ENCODE measurements at places on chromosomes 4 and X.

GRCh38 chrX:124506066-124506465 is 159.7 kb downstream of the SH2D1A start:
- no peak for DNase-seq

DNA sequence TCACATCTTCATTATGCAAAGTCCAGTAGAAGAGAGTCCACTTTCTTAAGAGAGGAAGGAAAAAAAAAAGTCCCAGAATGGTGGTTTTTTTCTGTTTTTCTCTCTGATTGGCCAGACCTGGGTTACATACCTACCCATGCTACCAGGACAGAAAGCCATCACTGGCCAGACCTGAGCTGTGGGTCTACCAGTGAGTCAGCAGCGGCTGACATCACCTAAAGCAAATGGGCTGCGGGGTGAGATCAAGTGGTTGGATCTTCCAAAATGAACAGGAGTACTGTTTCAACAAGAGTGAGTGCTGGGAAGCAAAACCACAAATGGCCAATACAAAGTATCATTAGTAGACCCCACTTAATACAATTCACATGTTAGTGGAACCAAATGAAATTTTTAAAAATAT is 1.6 kb upstream of the NDST3 start:
- DNase-seq, result no peak

GRCh38 chr4:73142995-73143547 is 73.6 kb upstream of the COX18 start:
- DNase-seq, result no peak

GRCh38 chr4:106368678-106369077 is at the start of gene GIMD1:
GIMD1 (minus strand) TSS chr4:106368778; CDS start chr4:106367435, 1,343 bp downstream.
- no peak for DNase-seq

- no peak for DNase-seq
Observed at GRCh38 chrX:15497865-15498264, 2.7 kb upstream of the BMX start.

All from vagina (tissue), 2 donors.